NCI-H345 (cell line): ENCODE measurements at places on chromosomes 7 and 10.
A peak's percentile ranks its signal among the peaks of the same experiment; 100 is the strongest.

DNA sequence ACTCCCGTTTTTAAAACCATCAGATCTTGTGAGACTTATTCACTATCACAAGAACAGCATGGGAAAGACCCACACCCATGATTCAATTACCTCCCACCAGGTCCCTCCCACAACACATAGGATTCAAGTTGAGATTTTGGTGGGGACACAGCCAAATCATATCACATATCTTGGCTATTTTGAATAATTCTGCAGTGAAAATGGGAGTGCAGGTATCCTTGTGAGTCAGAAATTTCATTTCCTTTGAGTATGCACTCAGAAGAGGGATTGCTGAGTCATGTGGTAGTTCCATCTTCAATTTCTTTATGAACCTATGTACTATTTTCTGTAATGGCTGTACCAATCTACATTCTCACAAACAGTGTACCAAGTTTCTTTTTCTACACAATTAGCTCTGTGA is 125.8 kb downstream of the ANKRD7 start:
- no peak for DNase-seq

- DNase-seq: no peak
These were observed 34.6 kb upstream of the PDK4 start for GRCh38 chr7:95630702-95631458.

DNA sequence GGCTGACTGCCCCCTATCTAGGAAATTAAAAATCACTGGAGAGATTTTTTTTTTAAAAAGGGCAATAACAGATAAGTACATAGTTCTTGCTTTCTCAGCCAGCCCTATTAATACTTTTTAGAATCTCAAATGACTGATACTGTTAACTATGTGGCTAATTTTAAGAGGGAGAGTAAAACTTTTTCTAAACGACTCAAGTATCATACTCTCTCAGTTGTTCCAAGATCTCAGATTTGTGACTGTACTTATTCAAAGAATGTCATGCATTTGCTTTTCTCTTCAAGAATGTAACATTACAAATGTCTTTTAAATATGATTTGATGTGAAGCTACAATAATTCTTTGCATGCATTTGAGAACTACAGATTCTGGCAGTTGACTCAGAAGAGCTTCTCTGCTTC is 55.4 kb upstream of the RAB11FIP2 start:
- DNase-seq: no peak

GRCh38 chr10:34809796-34810195 is 5.3 kb downstream of the PARD3 start:
- no peak for DNase-seq

DNA sequence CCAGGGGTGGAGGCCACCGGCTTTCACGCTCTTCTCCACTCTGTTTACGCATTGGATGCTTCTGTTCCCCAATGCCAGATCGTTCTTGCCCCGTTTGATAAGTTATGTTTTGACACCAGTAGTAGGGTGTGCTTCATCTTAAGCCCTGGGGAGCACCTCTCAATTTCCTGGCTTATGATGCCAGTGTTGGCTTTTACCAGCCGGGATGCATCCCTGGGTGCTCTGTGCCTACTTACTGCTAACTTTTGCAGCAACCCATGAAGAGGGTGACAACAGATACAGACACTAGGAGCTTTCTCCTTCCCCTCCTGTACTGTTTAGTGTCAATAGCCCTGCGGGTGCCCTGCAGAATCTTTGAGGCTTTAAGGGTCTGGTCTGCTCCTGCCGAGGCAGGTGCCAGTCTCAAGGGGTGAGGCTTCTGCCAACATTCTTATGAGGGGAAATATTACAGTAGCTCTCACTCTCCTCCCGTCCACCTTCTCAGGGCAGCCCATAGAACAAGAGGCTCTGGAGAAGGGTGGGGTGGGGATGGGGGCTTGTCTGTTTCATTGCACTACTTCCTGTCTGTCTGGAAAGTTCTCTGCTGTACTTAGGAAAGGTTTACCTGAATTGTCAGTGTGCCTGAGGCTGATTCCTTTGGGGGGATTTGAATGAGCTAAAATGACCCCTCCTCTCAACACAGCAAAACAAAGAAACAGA is 23.3 kb downstream of the ADCY1 start:
- DNase-seq: no peak

DNA sequence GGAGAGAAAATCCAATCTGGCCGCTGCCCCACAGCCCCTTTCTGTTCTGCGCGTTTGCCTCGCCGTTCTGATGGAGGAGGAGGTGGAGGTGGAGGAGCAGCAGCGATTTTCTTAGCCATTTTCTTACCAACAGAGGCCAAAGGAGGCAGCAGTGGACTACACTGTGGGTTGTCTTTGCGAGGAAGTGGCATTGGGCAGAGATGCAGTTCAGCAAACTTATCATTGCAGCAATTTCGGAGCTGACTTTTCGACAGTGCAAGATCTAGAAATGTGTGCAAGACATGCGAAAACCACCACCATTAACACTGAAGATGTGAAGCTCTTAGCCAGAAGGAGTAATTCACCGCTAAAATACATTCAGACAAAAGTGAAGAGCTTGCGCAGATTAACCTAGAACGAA is 1.9 kb upstream of the ARL4A start:
- peak; percentile 28 for DNase-seq

DNA sequence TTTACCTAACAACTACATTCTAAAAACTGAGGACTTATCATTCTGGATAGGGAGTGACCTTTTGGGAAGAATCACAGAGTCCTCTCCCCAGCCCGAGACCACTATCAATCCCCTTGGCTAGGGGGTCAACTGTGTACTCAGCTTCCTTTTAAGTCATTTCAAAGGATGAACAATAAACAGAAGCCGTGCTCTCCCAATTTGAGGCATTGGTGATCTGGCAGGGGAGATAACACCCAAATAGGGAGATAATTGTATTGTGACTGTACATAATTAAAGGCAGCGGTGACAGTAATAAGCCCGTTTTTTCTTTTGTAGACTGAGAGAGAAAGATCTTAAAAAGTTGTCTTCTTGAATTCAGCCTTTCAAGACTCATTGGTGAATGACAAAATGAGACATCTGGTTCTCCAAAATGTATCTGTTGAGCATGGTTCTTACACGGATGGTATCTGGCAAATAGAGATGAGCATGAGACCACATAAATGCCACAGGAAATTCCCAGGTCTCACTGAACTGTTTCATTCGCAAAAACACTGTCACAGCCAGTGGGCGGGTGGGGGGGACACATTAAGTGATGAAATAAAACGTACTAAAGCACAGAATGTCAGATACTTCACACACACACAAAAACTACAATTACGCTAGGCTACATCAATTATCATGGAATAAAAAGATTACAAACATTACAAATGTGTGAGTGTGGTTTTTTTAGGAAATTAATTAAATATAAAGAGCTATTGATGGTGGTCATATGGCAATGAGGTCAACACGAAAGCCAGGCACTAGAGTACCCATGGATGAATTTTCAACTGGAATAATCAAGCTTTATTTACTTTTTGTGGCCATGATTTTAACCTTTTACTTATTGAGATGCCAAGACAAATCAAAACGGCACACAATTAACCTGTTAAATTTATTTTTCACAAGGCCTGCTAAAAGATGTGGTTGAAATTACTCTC is 108.4 kb downstream of the HIPK2 start:
- no peak for DNase-seq

GRCh38 chr10:89469517-89469916 is 55.1 kb downstream of the IFIT5 start:
- no peak for DNase-seq

DNA sequence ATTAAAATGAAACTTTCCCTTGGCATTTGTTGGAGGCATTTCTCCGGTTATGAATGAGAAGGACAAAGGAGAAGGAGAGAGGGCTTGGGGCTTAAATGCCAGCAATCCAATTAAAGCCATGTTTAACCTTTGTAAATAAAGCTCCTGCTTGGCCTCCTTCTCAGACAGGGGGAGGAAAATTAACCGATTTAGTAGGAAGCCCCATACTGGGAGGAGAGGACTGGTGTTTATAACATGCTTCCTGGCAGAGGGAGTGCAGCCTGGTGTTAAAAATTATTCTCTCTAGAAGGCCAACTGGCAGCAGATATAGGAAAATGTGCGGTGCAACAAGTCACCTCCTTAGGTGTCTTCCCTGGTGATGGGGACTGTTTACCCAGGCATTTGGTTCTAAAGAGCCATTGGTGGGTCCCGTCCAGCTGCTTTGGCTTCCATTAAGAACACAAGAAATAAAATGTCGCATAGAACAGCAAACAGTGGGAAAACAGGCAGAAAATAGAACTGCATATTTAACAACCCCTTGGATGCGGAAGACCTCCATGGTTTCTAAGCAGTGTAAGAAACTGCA is 846.5 kb downstream of the TYW1 start:
- DNase-seq: no peak
